BJ (cell line): ENCODE measurements at places on chromosomes 4 and X. TPM values are rescaled to one million over a fixed set of nuclear protein-coding genes. Genes with fewer than 3 reads are reported as not detected.

Gene GPR50
- polyA plus RNA-seq: not detected in 2 replicates

Gene BEND4
- not detected in 2 replicates for polyA plus RNA-seq

Gene EPGN
- polyA plus RNA-seq: 0.13 and 0.49 TPM in 2 replicates

Gene MAGIX
- polyA plus RNA-seq: 0.45 and 0.67 TPM in 2 replicates

Gene RIPPLY1
- 0.06 TPM in 1 of 2 replicates, not detected in the other for polyA plus RNA-seq

GRCh38 chr4:74189331-74190043, 31.6 kb downstream of the MTHFD2L start:
- peak; percentile 7 for DNase-seq

DNA sequence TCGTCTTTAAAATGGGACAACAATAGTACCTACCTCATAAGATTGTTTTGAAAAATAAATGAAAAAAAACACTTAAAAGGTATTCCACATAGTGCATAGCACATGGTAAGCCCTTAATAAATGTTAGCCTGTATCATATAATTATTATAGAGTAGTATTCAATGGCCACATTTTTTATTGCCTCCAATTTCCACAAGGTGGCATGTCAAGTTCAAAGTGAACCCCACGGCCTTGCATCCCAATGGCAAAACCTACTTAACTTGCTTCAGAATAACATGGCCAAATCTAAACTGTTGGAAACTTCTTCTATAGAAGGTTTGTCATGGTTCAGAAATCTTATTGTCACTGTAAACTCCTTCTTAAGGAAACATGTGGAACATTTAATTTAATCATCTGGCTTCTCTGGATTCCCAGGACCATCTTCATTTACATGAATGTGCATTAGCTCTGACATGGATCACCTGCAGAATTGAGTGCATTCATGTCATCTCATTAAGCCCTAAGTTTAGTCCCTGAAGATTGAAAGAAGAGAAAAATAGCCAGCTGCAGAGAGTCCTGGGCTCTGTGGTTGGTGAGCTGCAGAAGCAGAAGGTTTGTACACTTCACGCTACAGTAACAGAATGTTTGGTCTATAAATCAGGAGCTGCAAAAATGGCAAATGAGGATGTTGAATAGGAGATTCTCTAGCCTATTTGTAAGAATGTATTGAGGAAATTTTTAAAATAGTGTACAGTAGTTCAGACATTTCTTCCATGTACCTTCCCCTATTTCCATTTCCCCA, 61.0 kb downstream of the ANXA3 start:
- DNase-seq: no peak

DNA sequence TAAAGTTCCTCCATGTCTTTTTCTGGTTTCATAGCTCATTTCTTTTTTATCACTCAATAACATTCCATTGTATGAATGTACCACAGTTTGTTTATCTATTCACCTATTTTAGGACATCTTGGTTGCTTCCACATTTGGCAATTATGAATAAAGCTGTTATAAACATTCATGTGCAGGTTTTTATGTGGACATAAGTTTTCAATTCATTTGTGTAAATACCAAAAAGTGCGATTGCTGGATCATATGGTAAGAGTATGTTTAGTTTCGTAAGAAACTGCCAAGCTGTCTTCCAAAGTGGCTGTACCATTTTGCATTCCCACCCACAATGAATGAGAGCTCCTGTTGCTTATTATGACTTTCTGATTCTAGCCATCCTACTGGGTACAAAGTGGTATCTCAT, 36.3 kb upstream of the ZFX start:
- peak; percentile 41 for DNase-seq
